ENCODE measurements at places on chromosomes 4 and X.

- no peak for DNase-seq
These were observed 4.0 kb upstream of the HERC5 start for GRCh38 chr4:88452912-88453311.

GRCh38 chr4:10730019-10730418 is 45.5 kb upstream of the CLNK start:
- no peak for DNase-seq

DNA sequence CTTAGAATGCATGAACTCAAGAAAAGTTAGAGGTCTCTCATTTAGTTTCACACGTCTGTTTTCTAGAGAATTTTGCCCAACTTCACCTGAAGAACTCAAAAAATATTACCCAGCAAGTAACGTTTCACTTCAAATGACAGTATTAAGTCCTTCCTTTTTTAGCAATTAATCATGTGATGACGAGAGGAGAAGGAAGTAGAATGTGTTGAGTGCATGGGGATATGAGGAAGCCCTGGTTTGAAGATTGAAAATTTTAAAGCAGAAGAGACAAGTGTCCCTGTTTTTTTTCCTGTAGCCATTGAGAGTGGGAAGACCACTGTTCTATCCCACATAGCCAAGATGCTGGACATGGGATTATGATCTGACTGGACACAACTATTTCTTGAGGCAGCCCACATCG is 406.3 kb upstream of the CPEB2 start:
- no peak for DNase-seq

DNA sequence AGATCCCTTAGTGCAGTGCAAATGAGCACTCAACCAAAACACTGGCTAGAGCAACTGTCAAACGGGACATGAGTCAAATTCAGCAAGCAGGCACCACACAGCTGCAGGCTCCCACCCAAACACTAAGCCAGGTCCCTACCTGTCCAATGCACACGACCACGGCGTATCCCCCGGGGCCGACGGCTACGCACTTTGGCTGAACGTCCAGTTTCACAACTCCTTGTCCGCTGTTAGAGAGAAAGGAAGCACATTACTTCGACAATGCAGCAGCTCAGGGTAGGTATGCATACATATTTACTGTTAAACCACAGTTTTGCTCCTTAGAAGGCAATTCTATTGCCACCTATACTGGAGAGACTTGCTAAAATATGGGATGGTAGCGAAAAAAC is 35.4 kb downstream of the WDR1 start:
- DNase-seq, result no peak

GRCh38 chr4:99447513-99447912 is 12.4 kb upstream of the ADH7 start:
- DNase-seq, result no peak

- DNase-seq, result no peak
These were observed 263.5 kb downstream of the MAPK10 start for GRCh38 chr4:86096373-86096772.

- no peak for DNase-seq
These were observed 5.7 kb downstream of the ZNF280C start for GRCh38 chrX:130263016-130263415.

- DNase-seq, result no peak
These were observed 407.3 kb upstream of the SLIT2 start for GRCh38 chr4:19844446-19844845.

DNA sequence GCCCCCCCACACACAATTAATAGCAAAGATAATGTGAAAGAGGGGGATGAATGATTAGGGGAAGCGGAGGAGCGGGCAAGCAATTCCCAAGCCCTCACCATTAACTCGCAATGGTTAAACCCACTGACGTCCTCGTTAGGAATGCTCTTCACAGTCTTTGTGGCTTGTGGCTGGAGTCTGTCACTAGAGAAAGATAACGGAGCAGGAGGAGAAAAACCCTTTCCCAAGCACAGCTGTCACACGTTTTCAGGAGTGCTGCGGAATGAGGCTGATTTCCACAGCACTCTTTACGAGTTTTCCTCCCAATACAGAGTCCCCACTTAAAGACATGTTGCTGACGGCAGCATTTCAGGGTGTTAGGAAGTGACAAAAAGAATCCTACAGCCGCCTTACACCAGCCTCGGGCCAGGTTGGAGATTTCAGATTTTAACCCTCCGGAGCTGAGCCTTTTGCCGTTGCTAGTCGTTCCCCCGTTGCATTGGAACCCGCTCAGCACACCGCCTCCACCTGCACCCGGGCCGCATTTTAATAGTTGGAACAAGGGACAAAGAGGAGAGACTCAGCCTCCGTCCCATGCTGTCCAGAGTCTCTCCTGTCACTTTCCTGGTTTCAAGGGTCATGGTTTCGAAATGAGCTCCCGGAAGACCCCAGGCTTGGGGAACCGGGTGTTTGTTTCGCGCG is 92.2 kb downstream of the GEMIN8 start:
- no peak for DNase-seq

DNA sequence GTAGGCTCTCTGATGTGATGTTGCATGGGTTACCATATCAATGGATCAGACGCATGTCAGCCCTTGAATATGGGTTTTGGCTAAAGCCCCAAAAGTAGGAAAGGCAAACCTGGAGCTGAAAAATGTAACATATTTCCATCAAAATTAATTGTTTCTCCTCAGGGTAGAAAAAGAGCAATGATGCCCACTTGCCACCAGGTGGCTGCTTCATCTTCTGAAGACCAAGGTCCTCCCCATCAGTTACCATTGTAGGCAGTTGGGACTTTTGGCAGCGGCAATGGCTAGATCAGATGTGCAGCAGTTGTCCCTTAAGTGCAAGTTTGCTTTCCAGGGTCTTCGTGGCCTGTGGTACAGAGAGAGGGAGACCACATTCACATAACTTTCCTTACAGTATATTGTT is 118.2 kb downstream of the NAF1 start:
- no peak for DNase-seq

- no peak for DNase-seq
These were observed 21.8 kb downstream of the TXLNG start for GRCh38 chrX:16807976-16808542.

DNA sequence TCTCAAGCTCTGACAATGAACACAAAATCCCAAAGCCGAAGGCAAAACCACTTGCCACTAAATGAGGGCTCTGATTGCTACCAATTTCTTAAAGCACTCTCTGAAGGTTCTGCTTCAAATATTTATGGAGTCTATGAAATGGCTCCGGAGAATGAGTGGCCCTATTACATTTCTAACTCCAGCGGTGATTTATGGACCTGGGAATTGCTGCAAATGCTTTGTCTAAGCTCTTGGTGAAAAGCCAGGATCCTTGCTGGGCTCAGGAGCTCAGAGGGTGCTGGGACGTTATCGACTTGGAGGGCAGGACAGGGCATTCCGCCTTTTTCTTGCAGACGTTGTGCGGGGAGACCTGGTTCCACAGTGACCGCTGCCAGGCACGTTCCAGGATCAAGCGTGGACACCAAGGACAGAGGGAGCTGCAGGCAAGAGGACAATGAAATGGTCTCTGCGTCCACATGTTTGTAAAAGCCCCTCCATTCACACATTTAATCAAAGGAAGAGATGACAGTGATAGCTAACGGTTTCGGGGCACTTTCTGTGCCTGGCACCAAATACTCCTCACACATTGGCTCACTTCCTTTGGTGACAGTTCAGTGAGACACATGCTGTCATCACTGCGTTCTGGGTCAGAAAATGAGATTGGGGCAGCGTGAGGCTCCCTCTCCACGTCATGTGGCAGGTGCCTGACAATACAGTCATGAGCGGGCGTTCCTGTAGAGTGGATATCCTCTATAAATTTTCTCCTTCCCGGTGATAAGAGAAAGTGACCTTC is 58.8 kb downstream of the C4orf50 start:
- no peak for DNase-seq

DNA sequence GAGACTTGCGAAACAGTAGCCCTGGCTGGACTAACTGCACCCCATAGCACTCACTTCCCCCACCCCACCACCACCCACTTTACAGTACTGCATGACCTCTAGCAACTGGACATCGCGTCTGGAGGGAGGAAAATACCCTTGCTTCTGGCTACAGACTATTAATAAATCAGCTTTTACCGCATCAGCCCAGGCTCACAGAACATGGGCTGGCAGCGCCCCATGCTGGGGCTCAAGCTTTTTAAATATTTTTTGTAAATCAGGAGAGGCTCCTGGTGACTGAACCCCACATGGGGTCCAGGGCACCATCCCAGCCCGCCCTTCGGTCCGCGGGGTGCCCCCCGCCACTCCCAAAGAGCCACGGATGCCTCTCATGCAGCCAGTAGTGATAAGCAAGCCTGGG is 2.7 kb downstream of the HS6ST2 start:
- DNase-seq, result no peak

GRCh38 chrX:2552621-2553201 is 51.9 kb upstream of the DHRSX start:
- no peak for DNase-seq

DNA sequence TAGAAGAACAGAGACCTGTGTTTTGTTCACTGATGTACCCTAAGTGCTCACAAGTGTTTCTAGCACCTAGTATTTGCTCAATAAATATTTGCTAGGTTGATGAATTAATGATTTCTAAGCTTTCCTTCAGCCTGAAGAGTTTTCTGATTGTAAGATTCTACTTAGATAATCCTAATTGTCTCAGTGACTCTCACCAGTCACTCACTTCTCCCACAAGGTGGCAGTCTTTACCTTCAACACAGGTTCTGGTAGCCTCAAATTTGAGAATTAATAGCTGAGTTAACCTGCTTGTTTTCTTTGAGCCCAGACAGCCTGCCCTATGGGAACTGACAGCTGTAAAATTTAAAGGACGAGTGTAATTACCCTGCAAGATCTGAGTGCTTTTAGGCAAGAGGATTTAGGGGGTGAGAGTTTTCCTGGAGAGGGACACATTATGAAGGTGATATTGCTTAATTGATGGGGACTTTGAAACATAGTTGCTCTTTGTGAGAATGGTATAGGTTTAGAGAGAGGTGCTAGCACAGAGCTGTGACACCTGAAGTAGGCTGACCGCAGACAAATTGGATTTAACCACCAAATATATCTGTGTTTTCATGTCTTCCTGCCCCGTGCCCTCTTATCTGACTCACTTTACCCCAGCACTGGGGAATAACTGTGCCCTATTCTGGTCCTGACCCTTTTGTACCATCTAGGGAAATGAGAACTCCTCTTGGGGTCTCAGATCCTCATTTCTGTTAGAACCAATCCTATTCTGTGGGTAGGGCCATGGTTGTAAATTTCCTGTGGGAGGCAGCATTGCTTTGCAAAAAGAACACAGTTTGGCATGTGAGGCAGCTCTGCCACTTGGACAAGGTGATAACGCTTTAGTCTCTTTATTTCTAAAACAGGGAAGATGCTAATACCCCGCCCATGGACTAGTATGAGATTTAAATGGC is 27.7 kb downstream of the CD38 start:
- peak; percentile 55 for DNase-seq

DNA sequence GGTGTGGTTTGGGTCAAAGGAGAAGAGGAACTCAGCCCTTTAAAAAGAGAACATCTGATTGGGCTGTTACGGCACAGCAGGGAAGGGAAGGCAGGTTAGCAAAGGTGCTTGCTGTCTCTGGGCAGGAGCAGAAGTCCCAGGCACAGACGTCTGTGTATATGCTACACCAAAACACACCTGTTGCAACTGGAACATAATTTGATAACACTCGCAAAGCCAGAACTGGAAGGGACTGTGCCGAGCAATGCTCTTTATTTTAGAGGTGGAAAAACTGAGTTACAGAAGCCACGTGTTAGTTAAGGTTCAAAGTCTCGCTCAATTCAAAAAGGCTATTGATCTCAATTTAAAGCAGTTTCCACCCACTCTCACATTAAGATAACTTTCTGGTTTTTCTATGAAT is 2.2 kb upstream of the FAM114A1 start:
- no peak for DNase-seq

DNA sequence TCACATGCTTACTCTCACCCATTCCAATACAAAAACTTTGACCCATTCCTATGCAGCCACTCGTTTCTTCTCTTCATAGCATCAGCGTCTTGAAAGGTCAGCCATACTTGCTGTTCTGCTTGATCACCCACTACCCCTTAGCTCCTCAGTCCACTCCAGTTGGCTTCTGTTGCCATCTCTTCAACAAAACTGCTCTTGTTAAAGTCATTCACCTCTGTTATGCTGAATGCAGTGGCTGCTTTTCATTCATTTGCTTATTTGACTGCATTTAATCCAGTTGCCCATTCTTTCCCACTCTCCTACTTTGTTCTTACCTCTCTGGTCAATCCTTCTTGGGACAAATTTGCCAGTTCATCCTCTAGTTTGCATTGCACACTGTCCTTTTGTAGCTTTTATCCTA is 24.9 kb downstream of the CEP135 start:
- no peak for DNase-seq

- no peak for DNase-seq
These were observed 36.8 kb upstream of the TMEM184C start for GRCh38 chr4:147580396-147580795.

DNA sequence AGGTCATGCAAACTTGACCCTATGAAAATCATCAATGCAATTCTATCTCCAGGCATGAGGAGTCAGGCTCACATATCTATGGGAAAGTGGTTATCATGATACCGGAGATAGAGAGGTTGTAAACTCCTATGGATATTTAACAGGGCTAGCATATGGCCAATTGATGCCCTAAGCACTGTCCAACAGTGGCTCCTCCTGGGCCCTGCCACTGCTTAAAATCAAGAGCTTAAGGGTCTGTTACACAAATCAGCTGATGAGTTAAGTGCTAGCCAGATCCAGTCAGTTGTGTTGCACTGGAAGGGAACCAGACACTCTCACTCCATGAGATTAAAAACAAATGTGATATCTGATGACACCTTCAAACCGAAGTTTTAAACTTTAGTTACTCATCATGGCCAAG is 337.6 kb downstream of the STIM2 start:
- DNase-seq, result no peak

- no peak for DNase-seq
These were observed 91.5 kb downstream of the GEMIN8 start for GRCh38 chrX:13938051-13938828.

DNA sequence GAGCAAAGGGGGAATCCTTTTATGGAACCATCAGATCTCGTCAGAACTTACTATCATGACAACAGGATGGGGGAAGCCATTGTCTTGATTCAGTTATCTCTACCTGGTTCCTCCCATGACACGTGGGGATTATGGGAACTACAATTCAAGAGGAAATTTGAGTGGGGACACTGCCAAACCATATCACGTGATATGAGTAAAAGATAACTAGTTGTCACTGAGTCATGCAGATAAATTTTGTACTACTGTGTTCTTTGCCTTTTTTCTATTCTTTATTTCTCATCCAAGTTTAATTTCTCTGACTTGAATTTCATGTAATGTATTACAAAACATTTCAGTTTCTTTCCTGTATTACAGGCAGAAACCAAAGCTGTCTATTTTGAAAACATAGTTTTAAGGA is 383.2 kb downstream of the EPHA5 start:
- no peak for DNase-seq

- DNase-seq, result no peak
These were observed 74.8 kb downstream of the TEX13C start for GRCh38 chrX:125394449-125394848.

DNA sequence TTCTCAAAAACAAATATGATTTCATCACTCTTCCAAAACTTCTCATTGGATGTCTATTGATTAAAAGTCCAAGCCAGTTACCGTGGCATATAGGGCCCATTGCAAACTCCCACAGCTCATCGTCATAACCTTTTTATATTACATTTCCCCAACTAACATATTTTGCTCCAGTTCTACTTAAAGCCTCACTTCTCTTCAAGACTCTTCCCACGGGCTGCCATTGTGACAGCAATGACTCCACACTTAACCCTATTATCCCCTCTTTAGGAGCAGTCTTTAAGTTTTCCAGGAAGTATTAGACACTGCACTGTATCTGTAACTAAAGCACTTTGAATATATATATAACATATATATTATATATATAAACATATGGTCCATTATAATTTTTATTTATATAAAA is 44.5 kb downstream of the DTHD1 start:
- no peak for DNase-seq

GRCh38 chr4:5782829-5783476 is 72.0 kb downstream of the EVC start:
- DNase-seq, result no peak
